ENCODE measurements at places on chromosomes 3 and 15. TPM values are rescaled to one million over a fixed set of nuclear protein-coding genes. Genes with fewer than 3 reads are reported as not detected.

DNA sequence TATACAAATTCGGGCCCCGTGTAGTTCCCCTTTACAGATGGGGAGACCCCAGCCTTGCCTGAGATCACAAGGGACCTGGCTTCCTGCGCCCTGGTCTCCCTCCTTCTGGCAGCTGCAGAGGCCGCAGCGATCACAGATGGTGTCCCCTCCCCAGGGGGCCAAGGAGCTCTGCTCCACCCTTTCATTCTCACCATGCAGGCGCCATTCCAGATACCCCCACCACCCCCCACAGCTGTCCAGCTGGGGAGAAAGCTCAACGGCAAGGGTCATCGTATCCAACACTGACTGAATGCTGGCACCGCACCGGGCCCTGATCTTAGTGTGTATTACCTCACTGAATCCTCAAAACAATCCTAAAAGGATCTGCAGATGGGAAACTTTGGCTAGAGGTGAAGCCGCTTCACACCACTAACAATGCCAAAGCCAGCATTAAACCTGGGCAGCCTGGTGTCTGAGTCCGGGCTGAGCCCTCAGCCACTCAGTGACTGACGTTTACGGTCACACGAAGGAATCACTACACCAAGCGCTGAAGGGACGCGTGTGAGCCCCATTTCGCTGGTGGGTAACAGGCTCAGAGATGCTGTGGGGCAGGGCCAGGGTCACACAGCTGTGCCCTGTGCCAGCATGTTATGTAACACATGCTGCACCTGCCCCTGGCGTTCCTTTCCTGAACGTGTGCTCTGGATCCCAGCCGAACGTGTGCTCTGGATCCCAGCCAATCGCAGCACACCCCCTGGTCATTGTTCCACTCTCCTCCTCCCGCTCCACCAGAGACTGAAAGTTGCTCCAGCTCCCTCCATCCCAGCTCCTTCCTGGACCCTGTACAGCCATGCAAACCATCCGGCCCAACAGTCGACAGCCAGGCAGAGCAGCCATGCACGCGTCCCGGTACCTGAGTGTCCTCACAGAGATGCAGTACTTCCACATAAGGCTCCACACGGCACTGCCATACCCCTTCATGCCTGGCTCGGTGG lies 51.8 kb downstream of the IQSEC1 start:
- DNase-seq, result peak; percentile 57

- peak; percentile 51 for DNase-seq
Measured at GRCh38 chr15:80942746-80943565, 46.7 kb downstream of the MESD start.

GRCh38 chr3:162665684-162666391 lies 1169.2 kb downstream of the OTOL1 start:
- DNase-seq, result no peak

DNA sequence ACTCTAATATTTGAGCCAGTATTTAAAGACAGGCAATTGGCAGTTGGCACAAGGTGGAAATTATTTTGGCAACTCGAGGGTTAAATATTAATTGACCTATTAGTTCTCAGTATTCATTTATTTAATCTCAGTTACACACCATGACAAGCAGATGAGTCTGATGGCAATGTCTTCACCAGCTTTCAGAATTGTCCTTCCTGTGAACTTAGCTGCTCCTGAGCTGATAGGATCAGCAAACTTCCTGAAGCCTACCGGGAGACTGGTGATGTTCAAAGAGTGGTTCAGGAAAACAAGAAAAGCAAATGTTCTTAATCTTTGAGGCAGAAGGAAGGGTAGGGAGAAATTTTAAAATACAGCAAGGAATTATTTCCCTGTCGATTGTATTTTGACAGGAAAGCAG lies 522.2 kb downstream of the SOX2 start:
- DNase-seq, result no peak

GRCh38 chr3:135908225-135908624 lies 57.3 kb upstream of the PPP2R3A start:
- DNase-seq, result no peak

DNA sequence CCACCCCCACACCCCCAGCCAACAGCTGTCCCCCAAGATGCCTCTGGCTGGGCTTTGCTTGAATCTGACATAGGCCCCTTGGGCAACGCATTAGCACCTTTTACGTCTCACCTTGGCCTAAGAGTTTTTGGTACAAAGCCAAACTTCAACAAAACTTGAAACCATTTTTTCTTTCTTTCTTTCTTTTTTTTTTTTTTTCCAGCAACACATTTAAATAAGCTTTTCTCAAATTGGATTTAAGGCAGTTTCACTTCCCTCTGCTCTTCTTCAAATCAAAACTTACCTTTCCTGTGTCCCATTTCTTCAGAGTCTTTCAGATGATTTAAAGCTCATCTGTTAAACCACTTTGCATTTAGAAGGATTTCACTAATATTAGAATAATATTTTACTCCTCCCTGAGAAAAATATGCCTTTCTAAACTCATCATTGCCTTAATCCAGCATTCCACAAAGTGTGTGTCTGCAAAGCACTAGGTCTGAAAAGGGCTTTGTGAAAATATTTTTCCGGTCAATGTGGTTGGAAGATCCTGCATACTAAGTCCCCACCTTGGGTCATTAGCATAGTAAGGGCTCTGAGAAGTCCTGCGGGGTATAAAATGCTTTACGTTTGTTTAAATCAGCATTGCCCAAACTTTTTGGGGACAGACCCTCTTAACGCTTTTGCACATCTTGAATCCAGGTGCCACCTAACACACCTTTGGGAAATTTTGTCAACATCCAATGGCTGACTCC lies 217.0 kb downstream of the TLE3 start:
- DNase-seq, result no peak

DNA sequence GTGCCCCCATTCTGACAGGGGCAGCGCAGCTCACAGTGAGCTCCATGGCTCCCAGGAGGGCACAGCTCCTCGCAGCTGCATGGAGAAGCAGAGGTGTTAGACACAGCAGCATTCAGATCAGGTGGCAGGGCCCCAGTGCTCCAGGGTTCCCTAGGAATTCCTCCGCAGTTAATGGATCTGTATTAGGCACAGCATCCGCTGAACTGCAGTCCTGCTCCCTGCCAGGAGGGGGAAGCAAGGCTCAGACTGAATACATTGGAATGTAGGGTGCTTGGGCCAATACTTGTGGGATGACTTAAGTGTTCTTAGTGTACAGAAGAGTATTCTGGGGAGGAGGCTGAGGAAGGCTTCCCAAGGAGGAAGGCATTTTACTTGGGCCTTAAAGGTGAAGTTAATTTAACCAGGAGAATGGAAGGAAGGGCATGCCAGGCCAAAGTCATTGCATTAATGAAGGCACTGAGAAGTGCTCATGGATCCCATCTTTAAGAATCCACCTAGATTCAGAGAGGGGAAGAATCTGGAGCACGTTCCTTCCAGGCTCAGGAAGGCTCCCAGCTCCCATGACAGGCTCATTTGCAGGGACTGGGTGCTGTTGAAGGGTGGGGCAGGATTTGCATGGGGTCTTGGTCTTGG lies 111.6 kb downstream of the RAB11A start:
- DNase-seq, result peak; percentile 32

Gene RBPMS2
- 187 TPM for total RNA-seq

Gene IGSF11
- 1.5 TPM for total RNA-seq

All from heart right ventricle (tissue), 16 donors.